Activated naive CD4-positive, alpha-beta T cell treated with Interleukin-2 at 50 U/mL for 16 hours (primary cell): ENCODE measurements at places on chromosomes 5 and 9.

DNA sequence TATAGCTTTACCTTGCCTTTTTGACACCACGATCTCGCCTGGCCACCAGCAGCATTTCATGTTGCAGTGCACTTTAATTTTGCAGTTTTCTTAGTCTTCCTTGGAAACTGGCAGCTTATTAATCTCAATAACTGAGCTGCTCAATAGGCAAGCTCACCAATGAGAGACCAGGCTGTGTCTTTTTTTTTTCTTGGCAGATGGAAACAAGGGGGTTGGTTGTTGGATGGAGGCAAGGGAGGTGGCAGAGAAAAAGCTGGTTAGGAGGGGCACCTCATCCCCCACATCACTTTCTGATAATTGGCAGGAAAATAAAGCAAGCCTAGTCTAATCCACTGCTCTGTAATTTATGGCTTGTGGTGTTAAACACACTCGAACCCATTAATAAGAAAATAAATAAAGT lies 324.5 kb upstream of the WWC1 start:
- no peak for DNase-seq

GRCh38 chr9:37413311-37413710 lies 9.2 kb upstream of the GRHPR start:
- no peak for DNase-seq

DNA sequence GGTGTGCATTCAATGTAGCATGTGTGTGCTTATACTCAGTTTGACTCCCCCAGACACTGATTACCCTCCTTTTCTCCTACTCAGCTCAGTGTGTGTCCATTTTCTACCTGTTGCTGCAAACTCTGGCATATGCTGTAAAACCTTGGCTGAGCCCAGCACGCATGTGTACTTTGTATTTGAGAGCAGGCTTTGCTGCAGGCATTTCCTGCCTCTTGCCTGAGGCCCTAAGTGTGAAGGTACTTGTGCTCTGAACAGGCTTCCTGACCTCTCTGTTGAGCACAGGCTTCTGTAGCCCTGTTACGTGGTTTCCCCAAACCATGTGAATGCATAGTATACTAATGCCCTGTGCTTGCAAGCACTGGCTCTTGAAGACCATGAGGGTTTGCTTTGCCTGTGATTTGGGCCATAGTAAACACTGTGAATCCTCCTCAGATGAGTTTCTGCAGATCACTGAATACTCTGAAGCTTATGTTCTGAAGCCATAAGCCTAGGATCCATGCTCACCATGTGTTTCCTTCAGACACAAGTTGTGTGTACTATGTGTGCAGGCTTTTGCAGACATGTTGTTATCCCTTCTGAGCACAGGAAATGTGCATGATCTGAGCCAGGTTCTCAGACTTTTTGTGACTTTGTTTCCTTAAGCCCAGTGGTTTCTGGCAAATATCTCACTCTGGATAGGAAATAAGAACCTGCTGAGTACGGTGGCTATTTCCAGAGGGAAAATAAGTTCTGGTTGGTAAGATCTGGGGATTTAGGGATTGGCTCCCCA lies 124.9 kb upstream of the RUSC2 start:
- DNase-seq, result no peak

DNA sequence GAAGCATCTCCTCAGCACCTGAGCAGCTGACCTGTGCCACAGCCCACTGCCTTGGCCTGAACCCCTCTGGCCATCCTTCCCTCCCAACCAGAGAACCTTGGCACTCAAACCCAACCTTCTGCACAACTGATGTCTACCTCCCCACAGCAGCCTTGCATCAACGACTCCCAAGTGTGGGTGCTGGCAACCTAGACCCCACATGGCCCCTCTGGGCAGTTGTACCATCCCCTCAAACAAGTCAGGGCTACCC lies 10.3 kb downstream of the SEPTIN8 start:
- DNase-seq, result no peak

- no peak for DNase-seq
Observed at GRCh38 chr5:61447780-61448495, 115.9 kb downstream of the ZSWIM6 start.

DNA sequence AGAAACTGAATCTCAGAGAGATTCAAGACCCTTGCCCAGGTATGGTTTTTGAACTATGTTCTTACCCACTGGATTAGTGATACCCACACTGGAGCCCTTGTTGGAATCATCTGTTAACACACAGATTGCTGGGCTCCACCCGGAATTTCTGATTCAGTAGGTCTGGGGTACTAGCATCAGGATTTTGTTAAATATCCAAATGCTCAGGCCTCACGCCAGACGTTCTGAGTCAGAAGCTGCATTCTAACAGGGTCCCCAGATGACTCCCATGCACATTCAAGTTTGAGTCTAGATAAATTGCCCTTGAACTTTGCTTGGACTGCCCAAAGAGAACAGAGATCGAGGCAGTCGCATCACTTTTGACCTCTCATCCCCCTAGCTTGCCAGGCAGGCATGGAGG lies 182.0 kb upstream of the WWC1 start:
- DNase-seq, result no peak

DNA sequence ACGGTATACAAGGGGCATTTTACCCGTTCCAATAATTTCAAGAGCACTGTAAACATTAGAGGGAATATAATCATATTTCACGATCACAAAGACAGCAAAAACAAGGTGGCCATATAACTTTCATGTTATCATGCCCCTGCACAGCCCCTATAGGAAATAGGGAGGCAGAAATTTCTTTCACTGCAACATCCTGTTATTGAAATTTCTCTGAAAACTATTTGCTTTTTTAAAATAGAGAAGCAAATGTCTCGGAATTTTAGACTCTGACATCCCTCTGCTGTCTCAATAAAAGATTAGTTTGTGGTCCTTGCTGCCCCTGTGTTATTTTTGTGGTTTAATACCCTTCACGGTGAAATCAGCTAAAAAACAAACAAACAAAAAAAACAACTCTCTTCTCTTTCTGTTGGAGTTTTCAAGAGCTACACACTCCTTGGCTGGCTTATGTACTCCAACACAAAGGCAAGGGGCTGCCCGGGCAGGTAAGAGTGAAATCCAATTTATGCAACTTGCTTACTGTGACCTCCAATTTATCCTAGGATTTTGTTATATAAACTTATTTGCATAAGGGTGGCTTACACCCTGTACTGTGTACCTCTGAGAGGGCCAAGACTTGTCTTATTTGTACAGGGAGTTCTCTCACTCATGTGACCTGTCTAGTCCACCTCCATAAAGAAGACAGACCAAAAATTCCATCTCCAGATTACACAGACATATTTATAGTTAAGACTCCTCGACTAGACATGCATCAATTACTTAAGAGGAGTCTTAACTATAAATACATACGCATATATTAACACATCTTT lies 223.6 kb downstream of the MLLT3 start:
- DNase-seq, result no peak

DNA sequence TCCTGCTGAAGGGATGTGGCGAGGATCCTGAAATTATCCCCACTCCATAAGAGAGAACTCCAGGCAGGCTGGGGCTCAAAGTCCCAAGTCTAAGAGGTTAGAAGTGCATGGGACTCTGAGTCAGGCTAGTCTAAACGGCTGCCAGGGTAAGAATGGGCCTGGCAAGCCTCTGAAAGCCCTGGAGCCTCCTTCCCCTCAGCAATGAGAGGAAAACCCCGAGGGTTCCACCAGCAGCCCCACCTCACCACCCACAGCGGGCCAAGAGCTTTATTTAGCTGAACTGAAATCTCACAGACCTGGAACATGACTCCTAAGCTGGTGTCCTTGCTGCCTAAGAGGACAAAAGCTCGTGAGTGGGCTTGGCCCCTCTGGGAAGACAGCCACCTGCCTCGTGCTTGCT lies 135.5 kb downstream of the SEC61B start:
- DNase-seq, result no peak

DNA sequence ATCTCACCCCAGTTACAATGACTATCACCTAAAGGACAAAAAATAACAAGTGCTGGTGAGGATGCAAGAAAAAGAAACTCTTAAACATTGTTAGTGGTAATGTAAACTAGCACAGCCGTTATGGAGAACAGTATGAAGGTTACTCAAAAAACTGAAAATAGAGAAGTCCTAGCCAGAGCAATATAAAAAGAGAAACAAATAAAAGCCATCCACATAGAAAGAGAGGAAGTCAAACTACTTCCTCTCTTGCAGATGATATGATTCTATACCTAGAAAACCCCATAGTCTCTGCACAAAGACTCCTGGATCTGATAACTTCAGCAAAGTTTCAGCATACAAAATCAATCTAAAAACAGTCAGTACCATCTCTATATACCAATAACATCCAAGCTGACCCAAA lies 221.5 kb upstream of the FAM174A start:
- DNase-seq, result no peak

DNA sequence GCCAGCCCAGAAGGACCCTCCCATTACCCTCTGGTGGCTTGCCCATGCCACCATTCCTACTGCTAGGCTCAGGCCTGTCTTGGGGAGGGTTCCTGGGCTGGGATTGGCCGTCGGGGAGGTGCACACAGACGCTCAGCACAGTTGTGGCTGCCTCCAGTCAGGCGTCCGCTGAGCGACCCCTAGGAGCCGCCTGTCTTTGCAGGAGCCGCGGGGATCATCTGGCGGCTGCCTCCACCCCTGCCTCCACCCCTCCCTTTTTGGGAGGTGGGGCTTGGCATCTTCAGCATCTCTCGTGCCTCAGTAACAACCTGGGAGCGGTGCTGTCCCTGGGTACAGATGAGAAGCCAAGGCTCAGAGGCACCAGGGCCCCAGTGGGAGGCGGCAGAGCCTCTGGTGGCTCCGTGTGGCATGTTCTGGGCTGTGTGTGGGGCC lies 39.6 kb downstream of the RXRA start:
- no peak for DNase-seq

GRCh38 chr9:94867281-94867841 lies 140.9 kb downstream of the AOPEP start:
- no peak for DNase-seq

- DNase-seq, result no peak
Observed at GRCh38 chr5:81800797-81801196, 49.9 kb upstream of the SSBP2 start.

- no peak for DNase-seq
Observed at GRCh38 chr9:102185371-102185770, 446.9 kb upstream of the GRIN3A start.

GRCh38 chr5:86861512-86861911 lies 243.8 kb downstream of the COX7C start:
- DNase-seq, result no peak

GRCh38 chr9:80890124-80890523 lies 799.2 kb downstream of the TLE1 start:
- DNase-seq, result no peak

- DNase-seq, result no peak
Observed at GRCh38 chr9:89808756-89809181, 204.0 kb downstream of the GADD45G start.

DNA sequence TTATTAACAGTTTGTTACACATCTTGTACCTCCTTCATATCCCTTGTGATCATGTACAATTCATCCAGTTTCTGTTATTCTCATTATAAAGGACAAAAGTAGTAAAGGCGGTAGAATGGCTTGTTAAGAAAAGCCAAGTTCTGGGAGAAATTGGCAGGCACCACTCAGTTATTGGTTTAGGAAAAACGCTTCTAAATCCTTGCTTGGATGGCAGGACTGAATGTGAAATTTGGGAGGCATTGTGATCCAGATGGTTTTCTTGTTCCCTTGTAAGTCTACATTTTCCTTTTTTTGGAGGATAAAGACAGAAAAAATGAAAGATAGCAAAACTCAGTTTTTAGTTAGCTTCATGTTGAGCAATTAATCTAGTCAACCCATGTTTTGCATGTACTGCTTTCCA lies 130.2 kb downstream of the MAT2B start:
- DNase-seq, result no peak

- DNase-seq, result no peak
Observed at GRCh38 chr5:19713740-19714139, 274.3 kb downstream of the CDH18 start.

DNA sequence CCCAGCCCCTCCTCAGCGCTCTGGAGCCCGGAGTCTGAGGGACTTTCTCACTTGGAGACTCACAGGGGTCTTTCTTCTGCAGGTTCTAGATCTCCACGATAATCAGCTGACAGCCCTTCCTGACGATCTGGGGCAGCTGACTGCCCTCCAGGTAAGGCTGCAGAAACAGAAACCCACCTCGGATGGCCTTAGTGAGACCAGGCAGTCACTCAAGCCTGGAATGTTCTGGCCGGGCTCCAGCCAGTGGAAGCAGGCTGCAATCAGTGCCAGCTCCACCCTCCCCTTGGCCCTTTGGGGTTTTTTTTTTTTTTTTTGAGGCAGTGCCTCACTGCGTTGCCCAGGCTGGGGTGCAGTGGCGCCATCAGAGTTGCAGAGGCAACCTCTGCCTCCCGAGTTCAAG lies 7.6 kb downstream of the LRSAM1 start:
- DNase-seq, result no peak

DNA sequence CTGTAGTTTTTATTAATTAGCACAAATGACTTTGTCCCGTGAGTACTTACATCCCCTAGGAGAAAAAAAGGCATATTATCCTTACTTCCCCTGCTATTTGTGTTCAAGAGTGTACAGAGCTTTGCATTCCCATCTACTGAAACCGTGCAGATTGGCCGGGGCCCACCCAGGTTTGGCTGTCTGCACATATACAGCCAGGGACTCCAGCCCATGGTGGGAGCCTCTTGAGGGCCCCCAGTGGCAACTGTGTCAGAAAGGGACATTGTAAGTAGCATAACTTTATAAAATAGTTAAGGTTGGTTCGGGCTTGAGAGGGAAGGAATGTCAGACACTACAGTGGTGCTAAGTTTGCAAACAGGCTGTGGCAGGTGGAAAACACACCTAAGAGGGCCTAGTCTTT lies 24.7 kb downstream of the PHF2 start:
- DNase-seq, result no peak

DNA sequence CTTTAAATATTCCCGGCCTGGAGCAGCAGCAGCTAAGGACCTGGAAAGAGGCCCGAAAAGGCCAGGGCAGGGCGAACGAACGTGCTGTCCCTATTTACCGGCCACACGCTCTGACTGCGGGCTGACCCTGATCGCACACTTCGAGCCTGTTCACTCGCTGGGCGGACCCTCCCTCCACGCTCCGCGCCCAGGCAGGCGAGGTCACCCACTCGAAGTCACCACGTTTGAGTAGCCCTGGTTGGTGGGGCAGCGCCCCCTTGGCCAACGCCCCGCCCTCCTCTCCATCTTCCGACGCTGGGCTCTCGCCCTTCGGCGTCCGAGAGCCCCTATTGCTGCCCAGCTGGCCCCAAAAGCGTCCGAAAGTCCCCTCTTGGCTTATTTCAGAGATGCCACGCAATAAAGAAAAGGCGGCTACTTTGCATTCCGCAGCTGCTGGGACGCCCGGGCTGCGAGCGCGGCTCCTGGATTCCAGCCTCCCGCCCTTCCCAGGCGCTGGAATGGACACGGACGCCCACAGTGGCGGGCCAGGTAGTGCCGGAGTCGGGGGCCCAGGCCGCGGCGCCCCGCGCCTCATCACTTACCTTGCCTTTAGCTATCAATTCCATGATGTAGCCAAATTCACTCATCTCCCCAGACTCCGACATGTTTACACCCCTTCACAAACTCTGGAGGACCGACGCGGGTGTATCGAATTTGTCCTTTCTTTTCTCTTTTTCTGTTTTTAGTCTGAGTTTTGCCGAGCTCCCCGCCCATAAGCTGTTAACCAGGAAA lies 9.9 kb upstream of the TRIM36 start:
- DNase-seq, result no peak
